ENCODE measurements at places on chromosomes 3 and 15.

DNA sequence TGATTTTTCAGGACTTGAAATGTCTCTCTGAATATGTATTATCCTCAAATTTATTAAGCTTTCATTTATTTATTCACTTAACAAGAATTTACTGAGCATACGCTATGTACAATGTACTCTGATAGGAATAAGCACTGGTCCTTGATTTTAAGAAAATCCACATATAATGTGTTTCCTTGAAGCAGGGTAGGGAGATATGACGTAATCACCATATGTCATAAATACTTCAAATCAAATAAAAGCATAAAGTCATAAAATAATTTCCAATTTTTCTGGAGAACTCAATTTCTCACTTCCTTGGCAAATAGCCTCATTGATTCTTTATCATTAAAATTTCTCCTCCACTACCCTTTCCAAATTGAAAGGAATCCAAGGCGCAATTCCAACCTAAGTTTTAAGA lies 177.8 kb upstream of the GAP43 start:
- no peak for DNase-seq

- no peak for DNase-seq
Measured at GRCh38 chr3:190008432-190008831, 112.3 kb downstream of the P3H2 start.

DNA sequence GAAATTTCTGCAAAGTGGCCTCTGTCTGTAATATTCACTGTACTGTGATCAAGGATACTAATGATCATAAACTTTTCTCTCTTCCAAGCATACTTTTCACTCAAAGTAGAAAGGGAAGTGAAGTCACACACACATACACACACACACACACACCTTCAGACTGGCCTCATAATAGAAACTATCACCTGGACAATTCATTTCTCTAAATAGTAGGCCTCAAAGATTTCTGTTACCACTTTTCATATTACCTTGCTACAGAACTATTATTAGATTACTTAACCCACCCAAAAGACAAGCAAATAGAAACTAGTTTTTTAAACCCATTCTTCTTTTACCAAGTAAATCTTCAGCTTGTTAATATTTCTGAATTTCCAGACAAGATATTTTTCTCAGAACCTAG lies 12.2 kb downstream of the CPB1 start:
- no peak for DNase-seq

GRCh38 chr3:174125267-174125824 lies 727.8 kb downstream of the NLGN1 start:
- no peak for DNase-seq

GRCh38 chr3:119630880-119631329 lies 29.5 kb downstream of the POPDC2 start:
- DNase-seq: no peak

- DNase-seq: no peak
Measured at GRCh38 chr3:50274371-50275104, 4.3 kb upstream of the LSMEM2 start.

DNA sequence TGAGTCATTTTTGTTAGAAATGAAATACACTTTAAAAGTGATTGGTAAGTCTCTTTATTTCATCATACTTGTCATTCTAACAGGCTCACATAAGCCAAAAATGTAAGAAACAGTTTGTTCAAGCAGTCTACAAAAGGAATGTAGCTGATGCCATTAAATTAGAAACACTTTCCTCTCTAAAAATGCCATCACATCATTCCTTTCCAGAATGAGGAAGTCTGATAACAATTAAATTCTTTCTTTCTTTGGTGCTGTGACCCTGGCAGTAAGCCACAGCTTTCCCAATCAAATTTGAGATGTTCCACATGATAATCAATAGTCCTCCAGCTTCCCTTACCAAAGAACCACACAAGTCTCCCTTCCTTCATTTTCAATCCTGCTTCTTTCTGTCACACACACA lies 9.4 kb upstream of the P2RY1 start:
- DNase-seq: no peak

- no peak for DNase-seq
Measured at GRCh38 chr15:78663703-78664102, 22.7 kb upstream of the CHRNB4 start.

- DNase-seq: no peak
Measured at GRCh38 chr3:77001062-77001701, 38.7 kb upstream of the ROBO2 start.

DNA sequence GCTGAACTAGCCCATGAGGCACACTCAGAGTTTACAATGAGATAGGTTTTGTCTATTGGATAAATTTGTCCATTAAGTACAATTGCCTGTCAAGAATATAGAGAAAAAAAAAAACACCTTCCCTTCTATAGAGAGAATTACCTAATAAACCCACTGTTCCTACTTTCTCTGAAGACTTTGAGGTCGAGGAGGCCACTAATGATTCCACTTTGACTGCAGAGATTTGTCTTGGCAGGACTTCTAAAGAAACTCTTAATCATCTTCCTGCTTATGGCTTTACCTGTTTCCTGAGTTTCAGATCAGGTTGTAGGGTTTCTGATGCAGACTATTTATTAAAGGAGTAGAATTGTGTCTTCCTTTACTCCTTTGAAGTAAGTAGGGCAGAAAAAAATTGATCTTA lies 342.4 kb upstream of the KCNMB2 start:
- no peak for DNase-seq

- no peak for DNase-seq
Measured at GRCh38 chr3:16909802-16910201, 25.0 kb downstream of the PLCL2 start.

Measured in epithelial cell of proximal tubule (primary cell).